Activated CD4-positive, alpha-beta T cell treated with anti-CD3 and anti-CD28 coated beads, Interleukin-2, amount 50 U/mL, for 16 hours (primary cell): ENCODE measurements at places on chromosomes 6 and 20.
A peak's percentile ranks its signal among the peaks of the same experiment; 100 is the strongest.

DNA sequence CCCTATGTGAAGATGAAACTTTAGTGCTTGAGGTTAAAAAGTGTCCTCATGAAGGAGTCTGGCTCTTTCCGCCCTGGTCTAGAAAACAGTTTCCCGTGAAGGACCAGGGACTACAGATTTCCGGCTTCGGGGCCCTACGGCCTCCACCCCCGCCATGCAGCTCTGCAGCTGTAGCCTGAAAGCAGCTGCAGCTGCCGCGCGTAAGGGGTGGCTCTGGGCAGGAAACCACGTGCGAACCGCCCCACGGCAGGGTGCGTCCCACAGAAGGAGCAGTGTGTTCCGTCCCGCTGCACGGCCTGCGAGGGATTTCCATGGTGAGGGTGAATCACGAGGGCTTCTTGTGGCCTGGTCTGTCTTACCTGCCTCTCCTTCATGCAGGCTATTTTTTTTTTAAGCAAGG, 117.0 kb downstream of the ERMARD start:
- DNase-seq = peak; percentile 41

GRCh38 chr20:20872428-20872827, 160.0 kb upstream of the RALGAPA2 start:
- no peak for DNase-seq

- DNase-seq = peak; percentile 37
These were observed 864.2 kb downstream of the KIF16B start for GRCh38 chr20:15708984-15709598.

- peak; percentile 56 for DNase-seq
These were observed 39.8 kb upstream of the SMIM29 start for GRCh38 chr6:34288581-34288980.

DNA sequence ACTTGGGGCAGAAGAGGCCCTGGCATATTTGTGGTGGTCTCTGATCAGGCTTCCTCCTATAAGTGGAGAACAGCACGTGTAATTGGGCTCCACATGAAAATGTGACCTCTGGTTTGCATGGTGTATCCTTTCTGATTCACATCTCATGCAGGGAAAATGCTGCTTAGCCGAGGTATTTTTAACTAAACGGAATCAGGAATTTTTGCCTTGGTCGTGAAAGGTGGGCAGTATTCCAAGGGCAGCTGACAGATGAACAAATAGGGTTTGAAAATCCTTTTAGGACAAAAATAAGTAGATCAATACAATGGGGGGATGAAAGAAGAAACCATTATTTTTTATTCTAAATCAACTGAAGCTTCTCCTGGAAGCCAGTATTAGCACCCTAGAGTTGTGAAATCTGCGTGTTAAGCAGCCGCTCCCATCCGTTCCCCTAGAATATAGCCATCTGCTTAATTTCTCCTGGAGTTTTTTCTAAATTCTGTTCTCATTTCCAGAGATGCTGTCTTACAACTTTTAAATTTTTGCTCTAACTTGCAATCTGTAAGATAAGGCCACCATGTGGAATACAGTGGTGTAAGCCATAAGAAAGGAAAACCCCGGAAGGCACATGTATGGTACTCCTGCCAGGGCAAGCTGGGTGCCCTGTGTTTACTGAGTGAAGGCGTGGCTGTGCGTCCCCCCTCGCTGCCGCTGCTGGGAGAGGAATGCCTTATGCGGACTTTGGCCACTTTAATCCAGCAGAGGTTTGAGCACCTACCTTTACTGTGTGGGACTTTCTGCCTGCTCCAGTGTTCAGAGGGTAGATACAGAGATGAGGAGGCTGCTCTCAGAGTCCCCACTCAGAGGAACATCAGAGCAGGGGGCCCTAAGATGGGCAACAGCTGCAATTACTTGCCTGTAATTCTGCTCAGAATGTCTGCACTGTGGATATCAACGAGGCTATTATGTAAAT, 52.4 kb downstream of the SYNJ2 start:
- DNase-seq = no peak
